ENCODE measurements at places on chromosomes 5 and 9.

GRCh38 chr9:96126321-96126881 is 175.6 kb downstream of the HSD17B3 start:
- DNase-seq: no peak

- no peak for DNase-seq
Observed at GRCh38 chr5:167944121-167944852, 347.2 kb upstream of the WWC1 start.

- DNase-seq: no peak
Observed at GRCh38 chr5:58317808-58318207, 142.1 kb downstream of the PLK2 start.

DNA sequence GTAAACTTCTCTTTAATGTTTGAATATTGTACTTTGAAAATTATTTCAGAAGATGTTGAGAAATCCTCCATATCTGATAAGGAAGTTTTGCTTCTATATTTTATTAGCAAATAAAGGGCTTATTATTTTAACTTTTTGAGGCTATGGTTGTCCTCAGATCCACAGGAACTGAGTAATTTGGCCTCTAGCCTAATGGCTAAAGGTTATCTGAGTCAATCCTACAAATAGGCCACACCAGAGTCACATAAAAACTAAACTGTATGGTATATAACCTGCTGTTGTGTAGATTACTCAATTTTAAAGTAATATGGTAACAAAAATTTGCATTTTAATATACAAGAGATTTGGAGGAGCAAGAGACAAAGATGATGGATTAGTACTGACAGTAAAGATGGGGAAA is 549.2 kb upstream of the GRAMD2B start:
- no peak for DNase-seq

DNA sequence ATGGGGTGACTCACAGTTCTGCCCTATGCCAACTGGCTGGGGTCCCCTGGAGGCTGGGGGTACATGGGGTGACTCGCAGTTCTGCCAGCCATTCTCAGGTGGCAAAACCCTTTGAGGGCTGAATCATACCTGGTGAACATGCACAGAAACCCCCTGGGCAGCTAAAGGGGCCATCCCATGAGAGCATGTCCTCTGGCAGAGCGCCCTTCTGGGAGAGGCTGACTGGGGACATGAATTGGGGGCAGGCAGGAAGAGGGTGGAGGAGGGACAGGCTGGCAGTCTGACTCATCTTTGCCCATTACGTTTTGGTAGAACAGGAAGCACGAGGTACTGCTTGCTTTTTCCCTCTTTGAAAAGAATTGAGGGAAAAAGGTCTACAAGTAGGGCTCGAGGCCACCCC is 16.7 kb downstream of the TRAF1 start:
- DNase-seq: no peak

DNA sequence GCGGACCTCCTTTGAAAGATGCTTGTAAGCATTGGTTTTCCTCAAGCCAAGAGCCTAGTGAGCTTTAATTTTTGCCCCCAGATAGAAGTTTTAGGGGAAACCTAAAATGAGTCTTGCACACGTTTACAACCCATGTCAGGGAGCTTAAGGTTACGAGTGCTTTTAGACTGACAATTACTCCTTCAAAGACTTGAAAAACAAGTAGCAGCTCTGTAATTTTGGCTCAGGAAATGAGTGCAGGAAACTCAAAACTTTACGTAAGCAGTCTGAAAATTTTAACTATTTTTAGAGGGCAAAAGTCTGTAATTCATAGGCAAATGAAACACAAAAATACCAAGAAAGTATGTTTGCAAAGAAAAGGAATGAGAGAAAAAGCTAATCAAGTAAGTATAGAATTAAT is 36.8 kb downstream of the UBE2QL1 start:
- DNase-seq: no peak

GRCh38 chr9:94922691-94923107 is 196.2 kb downstream of the AOPEP start:
- DNase-seq: no peak

- no peak for DNase-seq
Observed at GRCh38 chr9:81611664-81612063, 77.7 kb downstream of the TLE1 start.

DNA sequence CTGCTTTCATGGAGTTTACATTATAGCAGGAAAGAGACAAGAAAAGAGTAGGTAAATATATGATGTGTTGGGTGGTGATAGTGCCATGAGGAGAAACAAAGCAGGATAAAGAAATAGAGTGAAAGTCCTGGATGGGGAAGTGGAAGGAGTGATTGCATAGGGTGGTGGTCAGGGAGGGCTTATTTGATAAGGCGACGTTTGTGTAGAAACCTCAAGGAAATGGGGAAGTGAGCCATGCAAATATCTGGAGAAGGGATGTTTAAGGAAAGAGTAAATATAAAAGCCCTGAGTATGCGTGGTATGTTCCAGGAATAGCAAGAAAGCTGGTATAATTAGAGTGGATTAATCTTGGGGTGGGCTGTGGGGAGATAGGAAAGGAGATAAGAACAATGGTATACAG is 134.7 kb upstream of the SV2C start:
- no peak for DNase-seq
